ENCODE measurements at places on chromosomes 5 and 9.

GRCh38 chr5:132834057-132834456 lies 3.6 kb upstream of the SHROOM1 start:
- DNase-seq: no peak

DNA sequence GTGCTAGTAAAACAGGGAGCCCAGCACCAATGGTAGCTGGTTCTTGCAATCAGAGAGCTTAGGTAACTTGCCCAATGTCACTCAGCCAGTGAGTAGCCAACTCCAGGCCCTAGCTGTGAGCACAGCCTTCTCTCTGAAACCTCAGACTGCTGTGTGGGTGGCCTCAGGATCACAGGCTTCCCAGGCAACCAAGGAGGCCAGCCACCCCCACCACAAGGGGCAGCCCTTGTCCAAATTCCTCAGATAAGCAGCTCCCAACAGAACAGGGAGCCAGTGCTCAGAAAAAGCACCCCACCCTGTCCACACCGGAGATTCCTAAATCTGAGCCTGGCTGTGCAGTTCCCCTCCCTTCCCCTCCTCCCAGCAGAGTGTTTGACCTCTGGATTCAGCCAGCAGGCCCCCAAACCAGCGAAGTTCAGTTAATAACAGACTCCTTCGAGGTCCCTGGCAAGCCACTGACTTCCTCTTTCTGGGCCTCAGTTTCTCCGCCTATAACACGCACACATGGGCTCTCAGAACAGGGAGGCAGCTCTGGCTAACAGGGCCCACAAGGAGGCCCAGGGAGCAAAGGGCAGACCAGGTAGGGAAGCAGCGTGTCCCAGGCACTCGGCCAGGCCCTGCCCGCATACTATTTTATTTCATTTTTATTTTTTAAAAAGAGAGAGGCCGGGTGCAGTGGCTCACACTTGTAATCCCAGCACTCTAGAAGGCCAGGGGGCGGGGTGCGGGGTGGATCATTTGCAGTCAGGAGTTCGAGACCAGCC lies 2.7 kb downstream of the EEIG1 start:
- no peak for DNase-seq

DNA sequence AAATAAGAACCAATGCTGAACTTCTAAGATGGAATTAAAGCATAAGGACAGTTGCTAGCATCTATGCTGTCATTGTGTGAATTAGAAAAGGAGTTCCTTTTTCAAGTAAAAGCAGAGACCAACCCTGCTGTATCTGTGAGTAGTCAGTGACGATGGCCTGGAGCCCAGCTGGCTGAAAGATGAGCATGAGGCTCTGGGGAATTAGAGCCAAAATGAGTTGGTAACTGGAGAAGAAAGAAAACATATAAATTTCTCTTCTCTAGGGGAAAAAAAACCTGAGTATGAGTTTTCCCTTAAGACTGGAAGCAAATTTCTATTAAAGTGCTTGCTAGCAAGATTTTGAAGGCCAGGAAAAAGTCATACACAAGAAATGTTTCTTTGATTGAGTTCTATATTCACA lies 1.6 kb upstream of the SPZ1 start:
- DNase-seq: no peak

DNA sequence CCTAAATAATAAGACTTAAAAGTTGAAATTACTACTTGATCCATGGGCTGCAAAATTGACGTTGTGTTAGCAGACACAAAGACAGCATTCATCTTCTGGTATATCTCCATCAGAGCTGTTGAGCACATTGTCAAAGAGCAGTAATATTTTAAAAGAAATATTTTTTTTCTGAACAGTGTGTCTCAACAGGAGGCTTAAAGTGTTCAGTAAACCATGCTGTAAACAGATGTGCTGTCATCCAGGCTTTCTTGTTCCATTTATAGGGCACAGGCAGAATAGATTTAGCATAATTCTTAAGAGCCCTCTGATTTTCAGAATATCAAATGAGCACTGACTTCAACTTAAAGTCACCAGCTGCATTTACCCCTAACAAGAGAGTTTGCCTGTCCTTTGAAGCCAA lies 29.7 kb upstream of the CCNH start:
- DNase-seq: no peak

- no peak for DNase-seq
These were observed 46.8 kb upstream of the SLC1A1 start for GRCh38 chr9:4443439-4443838.

GRCh38 chr9:89619019-89619418 lies 14.2 kb downstream of the GADD45G start:
- DNase-seq: no peak

DNA sequence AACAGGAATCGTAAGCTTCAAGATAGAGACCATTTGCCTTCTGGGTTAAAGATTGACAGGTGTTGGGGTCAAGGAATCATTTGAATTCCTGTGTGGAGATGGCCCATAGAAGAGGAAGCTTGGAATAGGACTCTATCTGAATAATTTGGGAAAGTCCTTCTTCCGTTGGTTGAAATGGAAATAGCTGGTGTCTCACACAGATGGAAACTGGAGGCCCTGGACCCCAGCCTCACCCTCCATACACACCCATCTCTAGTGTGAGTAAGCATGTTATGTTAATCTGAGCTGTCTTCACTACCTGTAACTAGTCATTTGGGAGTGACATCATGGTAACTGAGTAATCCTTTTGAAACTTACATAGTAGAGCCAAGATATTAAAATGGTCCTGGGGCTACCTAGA lies 184.4 kb downstream of the CD180 start:
- no peak for DNase-seq

DNA sequence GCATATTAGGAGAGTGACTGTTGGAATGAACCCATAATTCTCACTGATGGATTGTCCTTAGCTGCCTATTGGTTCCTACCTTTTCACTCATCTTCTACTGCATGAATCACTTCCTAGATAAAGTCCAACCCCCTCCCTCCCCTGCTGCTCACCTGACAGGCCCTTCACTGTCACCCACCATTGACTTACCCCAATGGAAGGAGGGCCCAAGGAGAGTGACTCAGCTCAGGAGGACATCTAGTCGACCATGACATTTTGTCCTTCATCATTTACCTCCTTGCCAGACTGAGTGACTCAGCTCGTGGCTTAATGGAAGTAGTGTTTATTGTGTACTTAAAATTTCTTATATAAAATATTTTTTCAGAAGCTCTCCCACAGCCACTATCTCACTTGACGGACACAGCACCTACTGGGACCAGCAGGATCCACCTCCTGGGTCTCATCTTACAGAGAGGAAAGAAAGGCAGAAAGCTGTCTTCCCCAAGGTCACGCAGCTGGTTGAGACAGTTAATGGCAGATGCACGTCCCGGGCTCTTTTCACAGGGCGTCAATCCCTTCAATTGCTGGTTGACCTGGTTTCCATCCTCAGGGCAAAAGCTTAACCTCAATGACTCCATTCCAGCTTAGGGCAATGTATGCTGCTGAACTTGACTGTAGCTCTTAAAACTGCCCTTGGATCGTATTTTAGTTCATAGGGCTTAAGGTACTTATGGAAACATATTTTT lies 142.3 kb downstream of the MARCHF11 start:
- no peak for DNase-seq

- no peak for DNase-seq
These were observed 91.8 kb downstream of the FANCC start for GRCh38 chr9:95225726-95226106.

DNA sequence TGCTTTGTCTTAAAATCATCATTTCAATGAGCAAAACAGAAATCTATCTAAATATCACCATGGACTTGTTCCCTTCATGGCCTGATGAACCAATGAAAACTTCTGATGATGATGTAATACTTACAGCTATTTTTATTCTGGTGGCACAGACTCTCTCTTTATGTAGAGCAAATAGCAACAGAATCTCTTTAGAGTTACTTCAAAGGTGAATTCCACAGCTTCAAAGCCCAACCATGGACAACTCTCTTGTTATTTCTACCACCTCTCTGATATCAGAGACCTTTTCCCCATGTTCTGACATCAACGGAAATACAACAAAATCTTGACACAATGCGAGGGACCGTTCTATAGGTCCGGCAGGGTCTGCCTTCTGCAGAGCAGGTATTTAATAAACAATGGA lies 70.1 kb downstream of the RETREG1 start:
- DNase-seq: no peak

DNA sequence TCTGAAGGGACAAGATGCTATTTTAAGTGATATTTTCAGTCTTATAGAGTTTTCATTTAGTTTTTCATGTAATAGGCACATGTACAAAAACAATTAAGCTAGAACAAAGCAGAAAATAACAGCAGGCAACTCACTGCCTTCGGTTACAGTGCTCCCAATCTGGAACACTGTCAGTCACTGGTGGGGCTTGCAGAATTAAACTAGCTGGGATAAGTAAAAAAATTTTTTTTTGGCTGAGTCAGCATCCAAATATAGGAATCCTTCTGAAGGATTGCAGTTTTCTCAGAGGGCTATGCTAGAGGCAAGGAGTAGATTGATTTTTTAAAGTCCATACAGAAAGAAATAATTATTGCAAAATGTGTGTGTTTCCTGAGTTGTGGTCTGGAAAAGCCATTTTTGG lies 250.2 kb upstream of the RFX3 start:
- no peak for DNase-seq

DNA sequence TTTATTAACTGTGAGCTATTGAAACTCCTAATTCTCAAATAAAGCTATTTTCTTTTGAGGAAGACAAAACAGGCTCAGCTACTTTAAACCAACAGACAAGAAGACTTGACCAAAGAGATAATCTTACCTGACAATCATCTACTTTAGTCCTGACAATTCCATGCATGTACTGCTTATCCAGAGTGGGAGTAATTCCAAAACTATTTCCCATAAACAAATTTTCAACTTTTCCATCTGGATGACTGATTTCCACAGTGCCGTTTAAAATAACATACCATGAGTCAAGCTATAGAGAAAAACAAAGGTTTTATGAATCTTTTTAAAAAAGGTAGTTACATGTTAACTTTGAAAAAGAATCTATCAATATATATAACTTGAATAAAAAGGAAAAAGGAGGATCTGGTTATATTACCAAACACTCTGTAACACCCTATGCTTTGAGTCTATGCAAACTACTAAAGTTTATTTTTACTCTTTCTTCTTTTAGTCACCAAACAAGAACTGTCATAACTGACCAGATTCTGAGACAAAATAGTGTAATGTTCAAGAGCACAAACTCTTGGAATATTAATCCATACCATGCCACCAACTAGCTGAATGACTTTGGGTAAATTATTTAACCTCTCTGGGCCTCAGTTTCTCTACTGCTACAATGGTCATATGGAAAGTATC lies 129.7 kb downstream of the RAPGEF6 start:
- DNase-seq: no peak

DNA sequence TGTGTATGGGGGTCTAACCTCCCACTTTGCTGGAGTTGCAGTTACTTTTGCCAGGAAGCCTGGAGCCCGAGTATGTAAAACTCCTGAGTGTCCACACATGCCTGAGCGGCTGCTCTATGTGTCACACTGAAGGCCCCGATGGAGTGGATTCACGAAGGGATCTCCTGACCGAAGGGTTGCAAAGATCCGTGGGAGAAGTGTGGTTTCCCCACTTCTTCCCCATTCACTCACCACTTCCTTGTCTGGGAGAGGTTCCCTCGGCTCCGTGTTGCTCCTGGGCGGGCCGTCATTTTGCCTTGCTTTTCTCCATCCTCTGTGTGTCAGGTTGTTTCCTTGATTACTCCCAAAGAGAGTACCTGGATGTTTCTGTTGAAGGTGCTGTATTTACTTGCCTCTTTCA lies 16.2 kb upstream of the IL3 start:
- DNase-seq: no peak

- no peak for DNase-seq
These were observed 1.2 kb downstream of the SRFBP1 start for GRCh38 chr5:121962958-121963357.

- DNase-seq: no peak
These were observed 158.7 kb upstream of the TNC start for GRCh38 chr9:115276621-115277020.

- DNase-seq: no peak
These were observed 70.4 kb upstream of the PRDM9 start for GRCh38 chr5:23437011-23437410.

All from SK-N-MC (cell line).